ENCODE measurements at places on chromosomes 4 and X.

DNA sequence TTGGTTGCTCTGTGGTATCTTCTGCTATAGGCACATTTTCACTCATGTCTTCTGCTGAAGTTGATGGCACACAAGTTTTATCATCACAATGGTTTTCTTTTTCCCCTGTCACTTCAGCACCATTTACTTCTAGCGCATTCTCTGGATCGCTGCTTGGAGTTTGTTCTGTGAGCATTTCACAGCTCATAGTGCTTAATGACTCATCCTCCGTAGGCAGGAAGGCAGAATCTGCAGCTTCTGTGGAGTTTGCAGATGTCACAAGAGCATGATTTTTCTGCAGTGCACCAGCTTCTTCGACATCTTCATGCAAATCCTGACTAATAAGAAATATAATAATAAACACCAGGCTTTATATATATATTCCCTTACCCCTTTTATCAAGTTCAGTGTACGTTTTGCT is 83.6 kb downstream of the CHM start:
- no peak for DNase-seq

- DNase-seq, result no peak
Measured at GRCh38 chr4:169342159-169342860, 71.6 kb upstream of the SH3RF1 start.

DNA sequence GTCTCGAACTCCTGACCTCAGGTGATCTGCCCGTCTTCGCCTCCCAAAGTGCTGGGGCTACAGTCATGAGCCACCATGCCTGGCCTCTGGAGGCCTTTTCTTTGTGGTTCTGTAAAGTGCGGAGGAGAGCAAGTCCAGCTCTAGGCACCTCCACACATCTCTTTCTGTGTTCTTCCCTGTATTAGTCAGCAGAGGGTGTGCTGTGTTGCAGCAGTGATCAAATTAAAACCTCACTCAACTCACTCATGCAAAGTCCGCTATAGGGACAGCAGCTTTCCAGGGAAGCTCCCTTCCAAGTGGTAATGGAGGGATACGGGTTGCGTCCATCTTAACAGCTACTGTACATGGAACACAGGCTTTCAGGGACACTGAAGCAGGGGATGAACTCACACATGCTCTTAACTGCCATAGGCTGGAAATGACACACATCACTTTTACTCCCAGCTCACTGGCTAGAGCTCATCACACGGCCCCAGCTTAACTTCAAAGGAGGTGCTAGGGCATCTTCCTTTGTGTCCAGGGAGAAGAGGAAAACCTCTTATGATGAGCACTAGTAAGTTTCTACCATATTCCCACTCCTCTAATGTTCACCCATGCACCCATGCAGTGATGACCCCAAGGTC is 36.0 kb upstream of the CCNG2 start:
- no peak for DNase-seq

- no peak for DNase-seq
Measured at GRCh38 chrX:148354916-148355315, 145.5 kb upstream of the AFF2 start.

DNA sequence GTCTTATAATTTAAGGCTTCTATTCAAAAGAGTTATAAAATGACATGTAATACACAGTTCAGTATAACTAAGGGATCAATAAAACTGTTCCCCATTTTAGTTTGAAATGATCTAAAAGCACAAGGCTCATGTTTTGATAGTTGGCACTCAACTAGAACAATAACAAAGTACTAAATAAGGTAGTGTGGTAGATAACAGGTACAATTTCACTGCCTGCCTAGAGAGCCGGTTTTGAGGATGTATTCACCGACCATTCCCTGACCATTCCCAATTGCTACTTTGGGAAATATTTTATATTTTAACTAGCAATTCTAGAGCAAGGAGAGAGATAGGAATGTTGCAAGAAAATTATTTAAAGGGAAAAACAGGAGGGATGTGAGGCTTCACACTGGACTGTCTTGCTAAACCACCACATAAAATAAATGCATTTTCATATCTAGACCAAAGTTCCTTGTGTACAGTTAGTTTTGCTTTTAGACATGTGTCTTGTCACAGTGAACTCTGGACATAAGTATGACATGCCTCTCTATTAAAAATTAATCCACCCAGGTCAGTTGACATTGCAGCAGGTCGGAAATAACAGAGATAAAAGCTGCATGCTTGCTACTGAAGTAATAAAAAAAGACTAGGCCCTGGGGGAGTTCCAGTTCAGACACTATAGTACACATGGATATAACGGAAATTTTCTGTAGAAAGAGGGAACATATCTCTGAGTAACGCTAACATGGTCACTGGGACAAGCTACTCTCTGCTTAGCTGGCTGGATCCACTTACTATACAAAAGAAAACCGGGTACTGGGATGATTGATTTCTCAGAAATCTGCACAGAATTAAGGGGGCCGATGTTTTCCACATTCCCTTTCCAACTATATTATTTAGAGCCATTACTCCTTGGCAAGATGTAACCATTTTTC is 56.3 kb upstream of the NAP1L5 start:
- DNase-seq, result no peak

- DNase-seq, result peak; percentile 42
Measured at GRCh38 chr4:153083447-153083947, 120.7 kb upstream of the TRIM2 start.

DNA sequence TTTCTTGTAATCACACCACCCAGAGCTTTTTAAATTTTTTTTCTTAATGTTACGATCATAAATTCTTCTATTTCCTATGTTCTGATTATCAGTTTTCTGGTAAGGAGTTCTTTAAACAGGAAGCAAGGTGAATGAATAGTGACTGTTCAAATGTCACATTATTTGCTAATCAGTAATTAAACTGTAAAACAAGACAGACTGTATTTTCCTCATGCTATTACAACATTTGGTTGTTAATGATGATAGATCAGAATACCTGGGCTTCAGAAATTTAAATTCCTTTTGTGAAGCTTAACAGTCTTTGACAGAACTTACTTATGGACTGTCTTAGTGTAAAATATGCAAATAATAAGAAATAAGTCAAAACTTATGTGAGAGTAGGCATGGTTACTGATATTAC is 41.4 kb downstream of the CLCN3 start:
- no peak for DNase-seq

DNA sequence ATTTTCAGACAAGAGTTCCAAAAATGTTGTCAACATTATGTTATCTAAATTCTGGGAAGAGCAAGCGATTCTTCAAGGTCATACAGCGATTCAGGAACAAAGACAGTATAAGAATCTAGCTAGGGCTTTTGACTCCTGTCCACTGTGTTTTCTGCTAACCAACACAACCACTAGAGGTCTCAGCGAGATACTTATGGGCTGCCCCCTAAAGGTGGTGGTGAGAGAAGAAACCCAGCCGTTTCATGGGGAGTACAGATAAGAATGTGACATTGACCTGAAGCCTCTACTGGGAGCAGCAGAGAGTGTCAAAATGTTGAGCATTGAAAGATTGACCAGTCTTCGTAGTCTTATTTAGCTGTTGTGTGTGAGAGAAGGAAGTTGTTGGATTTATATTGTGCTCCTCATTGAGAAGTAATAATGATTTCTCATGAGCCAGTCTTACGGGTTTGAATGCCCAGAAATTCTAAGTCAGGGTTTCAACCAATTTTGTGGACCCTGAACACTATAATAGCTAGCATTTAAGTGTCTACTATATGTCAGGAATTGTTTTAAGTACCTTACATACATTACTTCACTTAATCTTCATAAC is 168.3 kb downstream of the SPRY1 start:
- peak; percentile 64 for DNase-seq

All from CD4-positive, alpha-beta T cell treated with Interferon gamma for 1 hour (primary cell).